Activated naive CD4-positive, alpha-beta T cell treated with anti-CD3 and anti-CD28 coated beads for 36 hours (primary cell): ENCODE measurements at places on chromosomes 11 and 22.

- no peak for DNase-seq
These were observed 14.6 kb downstream of the MS4A18 start for GRCh38 chr11:60739114-60739513.

GRCh38 chr11:59173080-59173963 lies 1.4 kb downstream of the DTX4 start:
- peak; percentile 14 for DNase-seq

DNA sequence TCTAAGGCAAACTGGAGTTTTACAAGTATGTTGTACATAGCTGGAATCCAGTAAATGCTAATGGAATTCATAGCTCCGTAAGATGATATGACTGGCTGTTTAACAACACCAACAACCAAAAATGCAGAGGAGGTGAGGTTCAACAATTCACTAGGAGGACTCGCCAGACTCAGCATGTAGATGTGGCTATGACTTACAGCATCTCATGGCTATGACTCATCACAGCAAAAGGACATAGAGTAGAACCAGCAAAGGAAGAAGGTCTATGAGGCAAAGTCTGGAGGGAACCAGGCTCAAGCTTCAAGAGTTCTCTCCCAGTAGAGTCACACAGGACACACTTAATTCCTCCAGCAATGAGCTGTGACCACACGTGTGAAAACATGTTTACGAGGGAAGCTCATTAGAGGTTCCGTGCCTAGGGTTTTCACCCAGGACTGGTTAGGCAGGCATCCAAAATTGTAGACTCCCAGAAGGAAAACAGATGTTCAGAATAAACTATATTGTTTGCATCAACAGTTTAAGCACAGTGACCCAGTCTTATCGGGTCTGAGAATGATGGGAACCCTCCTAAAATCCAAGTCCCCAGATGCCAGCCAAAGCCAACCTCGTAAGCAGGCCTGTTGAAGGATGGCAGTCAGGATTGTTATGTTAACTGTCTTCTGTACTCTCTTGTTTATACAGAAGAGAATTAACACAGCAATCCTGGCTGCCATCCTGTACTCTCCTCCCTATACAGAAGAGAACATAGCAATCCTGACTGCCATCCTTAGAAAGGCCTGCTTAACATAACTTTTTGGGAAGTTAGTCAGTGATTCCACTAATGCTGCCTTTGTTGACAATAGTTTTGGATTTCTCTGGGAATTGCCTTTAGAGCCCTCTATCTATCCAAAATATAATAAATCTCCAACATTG lies 116.6 kb downstream of the LARGE1 start:
- DNase-seq: no peak

GRCh38 chr11:100932474-100933100 lies 197.0 kb downstream of the PGR start:
- DNase-seq: no peak

- no peak for DNase-seq
These were observed 1.3 kb downstream of the RNF169 start for GRCh38 chr11:74749965-74750296.

DNA sequence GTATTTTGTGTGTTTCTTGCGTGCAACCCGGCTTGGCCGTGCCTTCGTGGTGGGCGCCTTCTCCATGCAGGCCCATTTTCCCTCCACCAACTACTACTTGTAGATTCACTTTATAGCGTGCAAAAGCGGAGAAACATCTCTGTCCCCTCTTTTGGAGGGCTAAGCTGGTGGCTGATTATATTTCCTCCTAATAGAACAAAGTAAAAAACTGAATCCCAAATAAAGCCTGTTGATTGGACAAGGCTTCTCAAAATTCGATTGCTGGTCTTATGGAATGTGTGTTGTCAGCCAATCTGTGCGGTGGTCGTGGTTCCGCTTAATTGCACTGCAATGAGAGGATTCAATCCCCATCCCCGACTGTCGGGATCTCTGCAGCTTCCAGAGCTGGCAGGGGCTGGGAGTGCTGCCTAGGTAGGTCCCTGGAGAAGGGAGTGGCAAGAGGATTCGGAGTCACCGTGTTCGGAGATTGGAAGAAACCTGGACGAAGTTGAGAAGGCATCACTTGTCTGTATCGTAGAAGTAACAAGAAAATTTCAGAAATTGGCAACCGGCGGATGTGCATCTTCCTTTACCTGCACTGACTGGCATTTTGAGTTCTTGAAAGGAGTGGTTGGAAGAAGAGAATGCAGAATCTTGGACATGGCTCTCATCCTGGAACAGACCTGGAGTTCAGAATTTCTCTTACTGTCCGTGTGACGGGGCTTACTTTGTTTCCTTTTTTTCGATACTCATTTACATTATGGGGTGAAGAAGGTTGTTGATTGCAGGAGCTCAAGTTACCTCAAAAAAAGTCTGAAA lies 1.1 kb downstream of the HMGXB4 start:
- DNase-seq: no peak
